Endothelial cell of umbilical vein (primary cell): ENCODE measurements at places on chromosomes 5 and 9. TPM values are rescaled to one million over a fixed set of nuclear protein-coding genes. Genes with fewer than 3 reads are reported as not detected.

GRCh38 chr5:100623719-100624118 is 88.5 kb downstream of the FAM174A start:
- H3K4me3 ChIP-seq, result no peak overlapping the region
- H3K4me1 ChIP-seq, result peaks cover 4% of the 10 kb centered on the region
- DNase-seq, result peak; percentile 67
- H3K27ac ChIP-seq, result no peak overlapping the region
- H3K27me3 ChIP-seq, result no peaks in the 10 kb centered on the region

DNA sequence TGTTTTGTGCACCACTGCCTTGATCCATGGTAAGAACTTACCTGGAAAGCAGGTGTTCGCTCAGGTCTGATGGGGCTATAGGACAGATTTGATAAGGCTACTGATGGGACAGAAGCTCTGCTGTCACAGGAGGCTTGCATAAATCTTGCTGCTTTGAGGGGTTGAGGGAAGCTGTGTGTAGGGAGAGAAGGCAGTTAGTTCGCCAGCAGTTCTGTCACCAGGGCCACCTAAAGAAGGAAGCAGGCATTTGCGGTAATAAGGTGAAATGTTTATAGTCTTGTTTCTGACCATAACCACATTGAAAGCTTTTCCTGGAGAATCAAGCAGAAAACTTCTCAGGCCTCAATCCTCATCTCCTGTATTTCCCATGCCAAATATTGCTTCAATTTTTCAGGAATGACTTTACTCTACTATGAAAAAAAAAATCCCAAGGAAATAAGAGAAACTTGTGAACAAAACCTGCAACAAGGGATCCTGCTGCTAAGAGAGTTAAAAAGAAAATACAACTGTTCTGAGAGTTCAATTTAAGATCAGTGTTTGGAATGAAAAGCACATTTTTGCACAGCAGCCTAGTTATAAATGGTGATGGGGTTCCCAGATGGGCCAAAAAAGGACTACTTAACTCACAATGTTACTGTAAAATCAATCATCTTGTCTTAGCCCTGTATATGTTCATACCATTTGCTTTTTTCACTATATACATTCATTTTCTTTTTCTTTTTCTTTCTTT is 122.0 kb upstream of the RANBP3L start:
- no peaks in the 10 kb centered on the region for H3K27me3 ChIP-seq
- DNase-seq, result no peak
- no peak overlapping the region for H3K27ac ChIP-seq
- no peaks in the 10 kb centered on the region for H3K4me1 ChIP-seq
- H3K4me3 ChIP-seq, result no peak overlapping the region

DNA sequence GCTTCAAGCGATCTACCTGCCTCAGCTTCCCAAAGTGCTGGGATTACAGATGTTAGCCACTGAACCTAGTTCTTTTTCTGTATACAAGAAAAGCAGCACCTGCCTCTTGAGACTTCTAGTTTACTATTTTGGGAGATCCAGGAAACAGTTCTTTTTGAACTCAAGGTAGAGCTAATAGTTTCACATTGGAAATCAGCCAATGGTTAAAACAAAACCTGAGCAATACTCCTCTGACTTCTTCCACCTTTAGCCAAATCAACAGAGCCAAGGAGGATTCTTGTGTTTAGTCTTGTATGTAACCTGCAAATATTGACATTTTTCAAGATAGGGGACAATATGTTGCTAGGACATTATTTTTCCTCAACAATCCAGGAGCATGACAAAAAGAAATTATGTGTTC is 349.4 kb downstream of the SH3GL2 start:
- H3K27ac ChIP-seq, result no peak overlapping the region
- H3K4me3 ChIP-seq, result no peak overlapping the region
- H3K4me1 ChIP-seq, result no peaks in the 10 kb centered on the region
- H3K27me3 ChIP-seq, result no peaks in the 10 kb centered on the region

- H3K27me3 ChIP-seq, result no peaks in the 10 kb centered on the region
- H3K36me3 ChIP-seq, result no peaks in the 10 kb centered on the region
- H3K4me3 ChIP-seq, result no peak overlapping the region
- no peaks in the 10 kb centered on the region for H3K4me1 ChIP-seq
- DNase-seq, result no peak
Measured at GRCh38 chr9:75685062-75685461, 205.4 kb upstream of the PCSK5 start.

DNA sequence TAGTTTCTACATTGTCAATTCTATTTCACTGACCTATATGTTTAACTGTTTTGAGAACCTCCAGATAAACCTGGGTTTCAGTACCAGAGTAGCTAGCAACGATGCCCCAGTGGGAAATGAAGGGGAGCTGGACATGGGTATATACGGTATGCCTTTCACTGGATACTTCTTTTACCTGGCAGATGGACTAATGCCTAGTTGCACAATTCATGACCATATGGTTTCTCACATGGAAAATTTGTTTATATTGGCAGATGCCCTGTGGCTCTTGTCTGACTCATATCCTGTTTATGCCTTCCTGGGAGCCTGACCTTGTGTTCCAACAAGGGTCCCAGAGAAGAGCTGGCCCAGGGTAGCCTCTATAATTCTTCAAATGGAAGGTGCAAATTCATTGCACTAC is 144.1 kb downstream of the MAT2B start:
- H3K27me3 ChIP-seq, result no peaks in the 10 kb centered on the region
- no peak overlapping the region for H3K27ac ChIP-seq
- DNase-seq, result peak; percentile 15

GRCh38 chr5:93990504-93991070 is 249.2 kb upstream of the POU5F2 start:
- peak; percentile 20 for DNase-seq
- no peak overlapping the region for H3K27ac ChIP-seq
- peaks cover 9% of the 10 kb centered on the region for H3K4me1 ChIP-seq
- H3K27me3 ChIP-seq, result no peaks in the 10 kb centered on the region

DNA sequence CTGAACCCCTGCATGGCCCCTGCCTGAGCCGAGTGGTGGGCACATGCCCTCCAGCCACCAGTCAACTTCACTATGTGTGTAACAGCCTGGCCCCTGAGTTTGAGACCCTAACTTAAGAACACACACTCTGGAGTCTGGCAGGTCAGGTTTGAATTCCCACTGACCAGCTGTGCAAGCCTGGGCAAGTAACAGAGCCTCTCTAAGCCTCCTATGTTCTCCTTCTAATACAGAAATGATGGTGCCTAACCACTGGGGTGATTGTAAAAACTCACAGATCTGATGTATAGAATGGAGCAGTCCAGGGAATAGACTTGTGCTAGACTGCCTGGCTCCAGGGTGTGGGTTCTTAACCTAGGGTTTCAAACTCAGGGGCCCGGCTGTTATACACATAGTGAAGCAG is 16.7 kb upstream of the AKNA start:
- H3K4me3 ChIP-seq, result no peak overlapping the region
- no peaks in the 10 kb centered on the region for H3K36me3 ChIP-seq
- no peaks in the 10 kb centered on the region for H3K27me3 ChIP-seq
- H3K4me1 ChIP-seq, result no peaks in the 10 kb centered on the region
- no peak overlapping the region for H3K27ac ChIP-seq
- no peak for DNase-seq

DNA sequence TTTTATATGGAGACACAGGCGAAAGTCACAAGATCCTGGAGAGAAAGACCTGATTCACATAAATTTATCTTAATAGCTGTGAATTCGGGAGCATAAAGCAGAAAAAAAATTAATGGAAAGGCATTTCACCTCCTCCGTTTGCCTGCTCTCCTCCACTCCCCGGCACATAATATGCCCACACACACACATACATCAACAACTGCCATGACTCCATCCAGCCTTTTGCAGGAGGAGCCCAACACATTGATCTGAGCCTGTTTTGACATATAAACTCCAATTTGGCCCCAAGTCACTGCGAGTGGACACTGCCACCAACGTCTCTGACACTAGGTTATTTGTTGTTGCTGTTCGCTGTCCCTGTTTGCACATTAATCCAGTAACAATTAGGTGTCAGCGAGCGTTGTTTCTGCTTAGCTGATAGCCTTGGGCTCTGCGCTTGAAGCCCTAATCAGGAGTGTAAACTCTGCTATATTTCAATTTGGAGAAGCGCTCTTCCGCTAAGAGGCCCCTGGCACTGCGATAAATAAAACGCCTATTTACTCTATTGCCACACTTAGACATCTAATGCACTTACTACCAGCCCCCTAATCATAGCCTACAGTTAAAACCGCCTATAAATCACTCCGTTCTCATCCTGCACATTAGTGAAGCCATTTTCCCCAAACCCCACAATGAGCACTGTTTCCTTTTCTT is 195.8 kb upstream of the TBCA start:
- no peak overlapping the region for H3K4me3 ChIP-seq
- H3K27ac ChIP-seq, result no peak overlapping the region
- peaks cover 69% of the 10 kb centered on the region for H3K27me3 ChIP-seq
- peaks cover 12% of the 10 kb centered on the region for H3K4me1 ChIP-seq
- DNase-seq, result peak; percentile 27

PTGDS gene
- not detected in 2 replicates for total RNA-seq

IFNA21 gene
- not detected in 2 replicates for total RNA-seq

DND1 gene
- total RNA-seq, result 1.1 TPM in 2 replicates

TMC1 gene
- total RNA-seq, result 0.48 and 1.5 TPM in 2 replicates

PARP8 gene
- total RNA-seq, result 0.18 and 0.60 TPM in 2 replicates

SH3GL2 gene
- 0.16 TPM in 1 of 2 replicates, not detected in the other for total RNA-seq

CD72 gene
- not detected in 2 replicates for total RNA-seq

AFAP1L1 gene
- 73.2 and 76.2 TPM in 2 replicates for total RNA-seq
